CD4-positive, alpha-beta T cell treated with Interleukin-15 for 1 hour (primary cell): ENCODE measurements at places on chromosomes 4 and X.
A peak's percentile ranks its signal among the peaks of the same experiment; 100 is the strongest.

- no peak for DNase-seq
These were observed 26.1 kb downstream of the LAMTOR3 start for GRCh38 chr4:99868126-99868596.

GRCh38 chr4:7045961-7046921, 3.1 kb downstream of the TADA2B start:
- no peak for DNase-seq

- DNase-seq, result no peak
These were observed 4.7 kb downstream of the LIMCH1 start for GRCh38 chr4:41542526-41543275.

DNA sequence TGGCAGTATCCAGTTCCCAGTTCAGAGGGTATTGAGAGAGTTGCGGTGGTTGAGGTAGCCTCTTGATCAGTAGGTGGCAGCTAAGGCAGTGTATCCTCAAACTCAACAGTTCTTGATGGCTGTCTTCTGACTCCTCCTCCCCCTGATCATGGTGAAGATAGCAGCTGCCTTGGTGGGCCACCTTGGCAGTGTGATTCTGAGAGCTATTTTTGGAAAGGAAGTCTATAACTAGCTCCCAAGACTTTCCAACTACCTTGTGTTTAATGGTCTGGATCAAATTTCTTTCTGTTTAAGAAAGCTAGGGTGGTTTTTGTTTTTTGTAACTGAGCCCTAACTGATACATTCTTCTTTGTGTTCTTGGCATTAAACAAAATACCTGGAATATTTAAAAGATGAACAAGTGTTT, 10.5 kb upstream of the TBC1D19 start:
- no peak for DNase-seq

GRCh38 chr4:16196482-16197393, 29.5 kb downstream of the TAPT1 start:
- DNase-seq, result no peak

GRCh38 chrX:122055460-122055859, 1008.0 kb downstream of the GLUD2 start:
- DNase-seq, result no peak

- no peak for DNase-seq
These were observed 300.9 kb upstream of the HS3ST1 start for GRCh38 chr4:11729548-11729947.

GRCh38 chr4:168486912-168487281, 6.6 kb upstream of the DDX60L start:
- DNase-seq, result peak; percentile 29

GRCh38 chr4:33837043-33837838, 2407.1 kb downstream of the ARAP2 start:
- no peak for DNase-seq

- no peak for DNase-seq
These were observed 47.3 kb upstream of the KCNE5 start for GRCh38 chrX:109672239-109672638.

GRCh38 chrX:130118441-130119311, 8.4 kb upstream of the ELF4 start:
- DNase-seq, result no peak

GRCh38 chr4:93217431-93217830, 611.1 kb upstream of the ATOH1 start:
- DNase-seq, result no peak

GRCh38 chr4:156344397-156344796, 390.7 kb upstream of the CTSO start:
- no peak for DNase-seq

DNA sequence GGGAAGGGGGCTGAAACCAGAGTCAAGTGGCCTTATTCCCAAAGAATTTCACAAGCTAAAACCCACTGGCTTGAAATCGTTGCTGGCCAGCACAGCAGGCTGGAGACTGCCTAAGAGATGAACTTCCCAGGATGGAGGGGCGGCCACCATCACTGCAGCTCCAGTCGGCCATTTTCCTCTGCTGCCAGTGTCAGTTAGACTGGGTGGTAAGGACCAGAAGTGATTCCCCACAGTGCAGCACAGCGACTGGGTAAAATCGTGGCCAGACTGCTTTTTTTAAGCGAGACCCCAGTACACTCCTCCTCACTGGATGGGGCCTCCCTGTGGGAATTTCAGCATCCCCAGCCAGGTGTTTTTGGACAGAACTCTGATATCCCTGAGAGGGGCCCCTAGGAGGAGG, 428.0 kb downstream of the SPIN4 start:
- DNase-seq, result no peak

GRCh38 chrX:101595739-101596419, 21.9 kb downstream of the ARMCX6 start:
- DNase-seq, result no peak

- DNase-seq, result no peak
These were observed 15.5 kb downstream of the SUV39H1 start for GRCh38 chrX:48711929-48712505.

GRCh38 chr4:113157086-113157857, 107.8 kb downstream of the ANK2 start:
- no peak for DNase-seq

GRCh38 chr4:115944146-115944905, 830.9 kb upstream of the NDST4 start:
- no peak for DNase-seq

DNA sequence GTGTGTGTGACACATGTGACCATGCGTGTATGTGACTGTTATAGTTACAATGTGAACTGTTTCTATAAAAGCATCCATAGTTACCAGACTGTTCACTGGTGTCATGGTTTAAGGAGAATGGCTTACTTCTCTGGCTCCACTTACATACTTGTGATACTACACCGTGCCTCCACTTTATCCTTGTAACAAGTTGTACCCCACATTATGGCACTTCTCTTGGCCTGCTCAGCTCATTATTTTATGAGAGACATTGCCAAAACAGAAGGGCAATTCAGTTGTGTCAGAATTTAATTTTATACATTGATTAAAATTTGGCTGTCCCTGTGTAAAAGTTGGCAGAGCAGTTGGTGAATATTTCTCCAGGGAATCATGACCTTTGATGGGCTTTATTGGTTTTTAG, 62.4 kb upstream of the TBC1D14 start:
- no peak for DNase-seq

- DNase-seq, result peak; percentile 64
These were observed 172.0 kb downstream of the PTTG2 start for GRCh38 chr4:38132107-38132673.

DNA sequence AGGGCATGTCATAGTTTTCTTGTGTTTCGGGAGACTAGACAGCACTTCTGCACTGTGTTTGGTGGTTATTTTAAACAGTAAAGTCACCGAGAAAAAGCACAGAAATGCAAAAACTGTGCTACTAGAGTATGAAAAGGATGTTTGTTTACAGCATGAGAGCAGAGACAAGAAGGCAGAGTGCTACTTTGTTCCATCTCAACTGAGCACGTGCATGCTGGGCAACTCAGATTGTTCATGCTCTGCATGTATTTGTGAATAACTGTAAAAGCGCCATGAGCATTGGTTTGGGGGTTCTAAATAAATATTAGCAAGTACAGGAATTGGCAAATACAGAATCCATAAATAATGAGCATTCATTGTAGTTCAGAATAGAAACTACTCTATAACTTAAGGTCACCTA, 7.4 kb downstream of the EVC start:
- no peak for DNase-seq

- DNase-seq, result no peak
These were observed 92.2 kb downstream of the TBL1X start for GRCh38 chrX:9557091-9557490.

GRCh38 chr4:122625156-122625555, 4.3 kb upstream of the IL21 start:
- DNase-seq, result no peak

DNA sequence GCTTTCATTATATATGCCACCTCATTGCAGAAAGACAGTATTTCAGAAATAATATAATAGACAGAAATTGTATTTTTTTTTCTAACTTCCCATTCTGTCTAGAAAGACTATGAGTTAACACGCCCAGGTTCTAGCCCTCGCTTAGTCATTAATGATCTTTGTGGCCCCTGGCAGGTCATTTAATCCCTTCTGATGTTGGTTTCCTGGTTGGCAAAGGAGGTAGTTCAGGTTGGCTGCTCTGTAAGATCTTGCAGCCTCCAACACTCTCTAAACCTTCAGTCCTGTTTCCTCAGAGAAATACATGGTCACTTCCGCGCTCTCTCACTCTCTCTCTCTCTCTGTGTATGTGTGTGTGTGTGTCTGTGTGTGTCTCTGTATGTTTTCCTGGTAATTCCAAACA, 156.3 kb upstream of the NOCT start:
- DNase-seq, result no peak

- DNase-seq, result no peak
These were observed 494.5 kb downstream of the CFAP47 start for GRCh38 chrX:36414056-36414455.

DNA sequence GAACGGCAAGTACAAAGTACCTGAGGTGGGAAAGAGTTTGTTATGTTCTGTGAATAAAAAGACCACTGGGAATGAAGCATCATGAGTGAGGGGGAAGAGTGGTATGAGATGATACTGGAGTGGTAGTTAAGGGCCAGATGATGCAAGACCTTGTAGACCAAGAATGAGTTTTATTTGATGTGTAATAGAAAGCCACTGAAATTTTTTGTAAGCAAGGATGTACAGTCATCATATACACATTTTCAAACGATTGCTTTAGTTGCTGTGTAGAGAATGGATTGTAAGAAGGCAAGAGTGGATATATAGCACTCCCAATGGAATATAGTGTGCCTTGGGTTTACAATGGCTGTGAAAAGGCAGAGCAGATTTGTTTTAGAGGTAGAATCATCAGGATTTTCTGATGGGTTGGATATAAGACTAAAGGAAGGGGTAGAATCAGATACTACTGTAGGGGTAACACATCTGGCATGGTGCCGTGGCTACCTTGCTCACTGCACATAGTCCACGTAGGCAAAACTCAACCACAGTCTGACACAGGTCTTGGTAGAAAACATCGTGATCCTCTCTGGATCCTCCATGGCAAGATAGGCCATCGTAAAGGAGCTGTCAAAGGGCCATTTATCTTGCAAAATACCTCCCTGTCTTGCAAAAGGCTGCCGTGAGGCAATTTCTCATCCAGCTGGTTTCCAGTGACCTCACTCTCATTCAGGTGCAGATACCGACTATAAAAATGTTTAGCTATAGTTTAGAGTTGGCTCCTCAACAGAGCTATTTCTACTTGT, 14.9 kb downstream of the TIFA start:
- no peak for DNase-seq
